ENCODE measurements at places on chromosomes 7 and 10.
A peak's percentile ranks its signal among the peaks of the same experiment; 100 is the strongest.

DNA sequence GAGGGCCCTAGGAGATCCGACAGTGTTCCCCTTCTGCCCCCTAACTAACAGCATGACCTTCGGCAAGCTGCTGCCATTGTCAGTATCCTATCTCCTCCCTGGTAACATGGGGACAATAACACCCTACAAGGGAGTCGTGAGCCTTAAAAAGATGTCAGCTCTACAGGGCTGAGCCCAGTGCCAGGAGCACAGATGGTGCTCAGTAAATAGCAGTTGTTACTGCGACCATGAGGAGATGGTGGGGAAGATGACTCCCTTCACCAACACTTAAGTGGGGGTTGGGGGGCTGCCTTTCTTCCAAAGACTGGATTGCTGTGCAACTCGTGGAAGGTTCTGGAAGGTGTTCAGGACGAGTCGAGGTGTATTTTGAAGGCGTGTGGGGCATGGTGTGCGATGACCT, 29.5 kb upstream of the C10orf120 start:
- no peak for DNase-seq

DNA sequence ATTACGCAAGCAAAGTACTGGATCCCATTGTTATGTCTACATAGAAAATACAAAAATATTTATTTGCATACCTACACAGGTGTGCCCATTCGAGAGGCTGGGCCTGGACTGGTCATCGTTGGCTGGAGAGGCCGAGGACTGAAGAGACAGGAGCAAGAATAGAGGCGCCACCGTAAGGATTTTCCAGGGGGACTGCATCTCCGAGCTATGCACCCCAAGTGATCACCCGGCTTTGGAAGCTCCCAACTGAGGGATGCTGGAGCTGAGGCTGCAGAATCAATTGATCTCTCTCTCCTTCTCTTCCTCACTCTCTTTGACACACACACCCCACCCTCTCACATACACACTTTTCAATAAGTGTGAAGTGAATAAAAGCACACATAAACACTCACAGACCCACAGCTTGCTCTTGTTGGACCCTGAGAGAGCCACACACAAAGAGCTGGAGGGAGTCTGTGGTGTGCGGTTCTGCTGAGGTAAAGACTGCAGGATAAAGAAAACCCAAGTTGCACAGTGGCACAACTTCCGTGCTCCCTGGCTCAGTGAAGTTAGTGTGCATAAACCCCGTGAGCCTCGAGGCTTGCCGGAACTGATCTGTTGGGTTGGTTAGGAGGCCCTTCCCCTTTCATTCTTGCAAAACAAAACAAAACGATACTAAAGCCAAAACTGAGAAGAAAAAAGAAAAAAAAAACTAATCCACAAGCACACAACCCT, at the start of gene AOAH:
Gene AOAH, minus strand, starts transcription at position 544 of the 714 bp plus-strand sequence. Its CDS starts 346 bp downstream, at position 198.
- DNase-seq = peak; percentile 57

DNA sequence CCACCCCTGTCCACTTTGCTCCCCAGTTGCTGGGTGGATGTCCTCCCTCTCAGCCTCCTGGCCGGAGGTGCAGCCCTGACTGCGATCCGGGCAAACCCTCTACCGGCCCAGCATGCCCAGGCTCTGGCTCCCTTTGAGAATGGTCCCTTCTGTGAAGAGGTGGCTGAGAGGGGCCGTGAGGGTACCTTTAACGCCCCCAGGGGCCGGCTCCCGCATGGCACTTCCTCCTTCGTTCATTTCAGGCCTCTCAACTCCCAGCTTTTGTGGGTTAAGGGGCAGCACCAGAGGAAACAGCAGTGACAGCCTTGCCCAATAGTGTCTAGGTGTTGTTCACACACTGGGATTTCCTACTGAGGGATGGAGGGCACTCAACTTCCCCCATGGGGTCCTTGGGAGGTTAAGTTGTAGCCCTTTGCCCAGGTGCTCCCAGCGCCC, 33.2 kb upstream of the HABP2 start:
- DNase-seq = peak; percentile 9

- DNase-seq = no peak
Observed at GRCh38 chr10:75342397-75342796, 59.2 kb downstream of the ZNF503 start.

GRCh38 chr7:151838861-151839381, 38.0 kb downstream of the PRKAG2 start:
- DNase-seq = peak; percentile 71

- DNase-seq = no peak
Observed at GRCh38 chr7:148835854-148836253, 48.2 kb downstream of the EZH2 start.

- no peak for DNase-seq
Observed at GRCh38 chr7:156460858-156461627, 179.5 kb upstream of the RNF32 start.

DNA sequence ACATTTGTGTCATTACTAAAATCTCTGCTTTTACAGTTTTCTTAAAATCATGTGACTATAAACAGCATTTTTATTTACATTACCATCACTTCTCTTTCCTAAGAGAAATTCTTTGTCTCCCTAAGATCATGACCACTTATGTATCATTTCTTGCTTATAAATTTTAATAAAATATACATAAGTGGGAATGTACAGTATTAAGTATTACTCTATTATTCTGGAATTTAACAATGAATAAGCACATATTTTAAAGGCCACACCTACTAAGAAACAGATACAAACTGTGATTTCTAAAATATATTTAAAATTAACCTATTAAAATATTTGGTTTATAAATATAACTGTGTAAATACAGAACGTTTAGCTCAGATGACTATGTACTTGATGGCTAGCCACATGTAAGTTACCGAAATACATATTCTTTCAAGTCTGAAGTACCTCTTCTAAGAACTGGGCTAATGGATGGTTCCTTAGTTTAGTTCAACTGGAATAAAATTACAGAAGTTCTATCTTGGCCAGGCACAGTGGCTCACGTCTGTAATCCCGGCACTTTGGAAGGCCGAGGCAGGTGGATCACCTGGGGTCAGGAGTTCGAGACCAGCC, 33.3 kb upstream of the PTPRN2 start:
- DNase-seq = no peak

DNA sequence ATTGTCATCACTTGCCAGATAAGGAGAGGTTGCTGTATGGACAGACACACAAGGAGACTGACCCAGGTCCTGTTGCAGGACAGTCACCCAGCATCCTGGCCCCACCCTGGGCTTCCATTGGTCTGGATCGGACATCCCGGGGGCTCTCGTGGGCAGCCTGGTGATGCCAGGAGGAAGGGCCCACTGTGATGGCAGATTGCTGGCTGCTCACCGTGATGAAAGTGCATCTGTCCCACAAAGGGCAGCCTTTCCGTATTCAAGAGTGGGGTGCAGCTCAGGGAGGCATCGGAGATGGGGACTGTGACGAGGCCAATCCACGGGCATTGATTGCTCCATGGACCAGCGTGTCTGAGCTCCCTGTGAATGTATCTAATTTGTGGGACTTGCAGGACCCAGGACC, 41.3 kb downstream of the PRKAG2 start:
- DNase-seq = no peak

- DNase-seq = no peak
Observed at GRCh38 chr10:25405871-25406270, 231.1 kb downstream of the GPR158 start.

DNA sequence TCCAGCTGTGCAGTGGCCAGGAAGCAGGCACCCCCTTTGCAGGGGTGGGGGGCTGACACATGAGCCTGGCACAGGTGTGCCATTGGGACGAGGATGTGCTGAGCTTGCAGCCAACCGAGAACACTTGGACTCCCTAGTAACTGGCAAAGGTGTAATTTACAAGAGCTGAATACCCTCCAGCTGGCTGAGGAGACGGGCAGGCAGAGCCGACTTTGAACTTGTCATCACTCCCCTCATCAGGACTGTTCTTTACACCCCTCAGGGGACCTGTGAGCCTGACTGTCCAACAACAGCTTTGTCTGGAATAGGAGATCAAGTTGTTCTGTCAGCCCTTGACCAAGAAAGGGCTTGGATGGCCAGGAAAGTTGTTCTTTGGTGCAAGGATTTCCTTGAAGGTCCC, 61.2 kb downstream of the CDH23 start:
- DNase-seq = no peak

DNA sequence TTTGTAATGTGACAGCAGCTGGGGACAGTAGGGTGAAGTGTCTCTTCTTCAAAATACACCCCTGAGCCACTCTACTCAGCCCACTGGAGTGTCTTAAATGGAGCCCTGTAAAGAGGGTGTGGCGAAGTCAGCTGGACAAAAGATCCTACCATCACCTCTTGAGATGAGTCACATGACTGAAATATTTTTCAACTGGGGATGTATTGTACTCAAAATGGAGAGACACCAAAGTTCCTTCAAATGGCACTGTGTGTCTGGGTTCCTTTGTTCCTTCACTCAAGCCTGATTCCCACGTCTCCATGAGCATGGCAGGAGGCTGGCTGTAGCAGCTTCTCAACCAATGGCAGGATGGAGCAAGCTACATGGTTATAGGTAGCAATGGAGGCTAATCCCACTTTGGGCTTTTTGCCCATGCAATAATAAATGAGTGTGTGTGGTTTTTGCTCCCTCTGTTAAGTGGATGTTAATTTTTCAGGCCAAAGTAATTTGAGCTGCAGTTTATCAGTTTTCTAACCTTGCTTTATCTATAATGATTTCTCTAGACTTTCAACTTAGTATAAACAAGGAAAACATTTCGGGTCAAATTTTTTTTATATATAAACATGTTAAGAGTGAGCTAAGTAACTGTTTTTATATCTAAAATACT, 68.2 kb downstream of the CLEC2L start:
- no peak for DNase-seq

GRCh38 chr7:111677848-111678247, 115.6 kb upstream of the IMMP2L start:
- no peak for DNase-seq

GRCh38 chr10:113643183-113643582, 20.7 kb downstream of the NRAP start:
- no peak for DNase-seq

GRCh38 chr7:133452577-133452976, 199.7 kb downstream of the EXOC4 start:
- DNase-seq = no peak

DNA sequence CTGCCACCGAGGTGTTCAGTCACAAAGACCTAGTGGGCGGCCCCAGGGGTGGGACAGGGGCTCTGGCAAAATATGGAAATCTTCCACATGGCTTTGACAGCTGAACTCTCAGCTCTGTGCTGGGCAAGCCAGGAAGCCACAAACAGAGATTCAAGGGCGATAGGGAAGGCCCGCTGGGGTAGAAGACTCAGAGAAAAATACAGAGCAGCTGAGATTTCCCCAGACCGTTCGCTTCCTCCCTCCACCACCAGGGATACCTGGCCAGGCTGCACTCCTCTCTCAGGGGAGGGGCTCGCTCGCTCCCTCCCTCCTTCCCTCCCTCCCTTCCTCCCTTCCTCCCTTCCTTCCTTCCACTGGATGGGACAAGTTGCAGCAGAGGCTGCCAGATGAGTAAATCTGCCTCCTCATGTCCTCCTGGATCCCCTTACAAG, 260.5 kb downstream of the PRPF18 start:
- DNase-seq = no peak

DNA sequence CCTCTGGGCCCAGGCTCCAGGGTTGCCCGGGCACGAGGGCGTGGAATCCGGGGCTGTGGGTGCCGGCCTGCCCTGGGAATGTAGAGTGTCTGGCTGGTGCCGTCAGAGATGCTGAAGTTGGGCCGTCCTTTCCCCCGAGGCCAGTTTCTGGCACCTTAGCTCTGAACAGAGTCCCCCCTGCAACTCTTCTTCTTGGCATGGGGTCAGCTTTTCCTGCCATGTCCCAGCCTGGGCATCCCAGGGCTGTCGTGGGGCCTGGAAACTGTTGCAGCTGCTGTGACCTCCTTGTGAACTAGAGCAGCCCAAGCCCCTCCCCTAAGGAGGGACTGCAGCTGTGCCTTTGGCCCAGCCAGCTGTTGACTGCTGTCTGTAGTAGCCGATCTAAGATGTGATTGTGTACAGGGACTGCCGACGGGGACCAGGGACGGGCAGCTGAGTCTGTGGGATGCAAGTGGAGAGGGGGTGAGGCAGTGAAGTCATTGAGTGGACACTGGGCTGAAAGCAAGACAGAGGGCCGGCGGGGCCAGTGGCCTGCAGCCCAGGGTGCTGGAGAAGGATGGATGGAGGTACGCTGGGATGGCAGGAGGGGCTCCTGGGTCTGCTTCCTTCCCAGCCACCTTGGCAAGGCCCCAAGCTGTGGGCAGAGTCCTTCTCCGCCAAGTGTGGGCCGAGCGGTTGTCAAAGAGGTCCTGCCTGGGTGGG, 35.8 kb downstream of the GBX1 start:
- DNase-seq = peak; percentile 39

- no peak for DNase-seq
Observed at GRCh38 chr10:116785867-116786266, 43.5 kb upstream of the HSPA12A start.

DNA sequence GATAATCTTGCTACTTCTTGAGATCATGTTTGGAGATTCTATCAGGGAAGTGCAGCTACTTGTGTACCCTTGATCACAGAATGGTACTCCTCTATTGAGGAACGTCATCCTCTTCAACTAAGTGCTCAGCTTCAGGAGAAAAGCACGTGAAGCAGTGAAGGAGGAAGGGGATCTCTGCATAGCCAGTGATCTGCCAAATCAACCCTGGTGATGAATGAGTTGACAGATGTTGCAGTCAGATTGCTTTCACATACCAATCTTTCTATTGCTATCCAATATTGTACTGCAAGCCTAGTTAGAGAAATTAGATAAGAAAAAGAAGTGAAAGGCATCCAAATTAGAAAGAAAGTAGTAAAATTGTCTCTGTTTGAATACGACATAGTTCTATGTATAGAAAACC, 309.4 kb downstream of the TWIST1 start:
- no peak for DNase-seq

DNA sequence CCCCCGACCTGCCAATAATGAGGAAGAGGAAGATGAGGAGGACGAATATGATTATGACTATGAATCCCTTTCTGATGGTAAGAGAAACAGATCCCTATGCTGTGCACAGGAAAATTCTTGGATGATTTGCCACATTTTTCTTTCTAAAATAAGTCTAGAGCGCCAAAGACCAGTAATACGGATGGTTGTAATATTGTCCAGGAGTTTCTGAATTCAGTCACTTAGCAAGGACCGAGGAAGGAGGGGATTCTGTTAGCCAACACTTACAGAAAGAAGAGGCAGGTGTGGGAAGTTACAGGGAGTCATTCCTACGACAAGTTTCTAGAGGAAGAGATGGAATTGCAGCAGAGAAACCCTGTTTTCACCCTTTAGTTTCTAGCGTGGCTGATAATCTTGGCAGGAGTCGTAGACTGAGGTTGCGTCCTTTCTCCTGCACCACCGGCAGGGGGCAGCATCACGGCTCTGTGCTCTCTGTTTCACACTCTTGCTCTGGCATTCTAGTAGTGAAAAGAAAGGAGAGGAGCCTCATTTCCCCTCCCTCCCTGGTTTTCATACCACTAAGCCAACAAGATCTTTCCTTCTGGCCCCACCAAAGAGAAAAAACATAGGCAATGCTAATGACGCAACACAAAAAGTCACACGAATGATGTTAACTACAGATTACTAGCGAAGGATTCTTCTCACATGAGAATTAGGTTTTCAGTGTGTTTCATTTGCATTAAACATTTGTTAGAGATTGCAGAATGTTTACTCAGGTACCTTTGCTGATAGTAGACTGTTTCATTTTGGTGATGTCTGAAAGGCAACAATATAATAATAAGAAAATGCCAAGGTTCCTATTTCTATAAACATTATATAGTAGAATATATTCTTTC, 82.7 kb downstream of the NOC3L start:
- peak; percentile 65 for DNase-seq
